ENCODE measurements at places on chromosomes 4 and X.

- no peak for DNase-seq
Measured at GRCh38 chr4:160831165-160831922, 1332.5 kb downstream of the FSTL5 start.

DNA sequence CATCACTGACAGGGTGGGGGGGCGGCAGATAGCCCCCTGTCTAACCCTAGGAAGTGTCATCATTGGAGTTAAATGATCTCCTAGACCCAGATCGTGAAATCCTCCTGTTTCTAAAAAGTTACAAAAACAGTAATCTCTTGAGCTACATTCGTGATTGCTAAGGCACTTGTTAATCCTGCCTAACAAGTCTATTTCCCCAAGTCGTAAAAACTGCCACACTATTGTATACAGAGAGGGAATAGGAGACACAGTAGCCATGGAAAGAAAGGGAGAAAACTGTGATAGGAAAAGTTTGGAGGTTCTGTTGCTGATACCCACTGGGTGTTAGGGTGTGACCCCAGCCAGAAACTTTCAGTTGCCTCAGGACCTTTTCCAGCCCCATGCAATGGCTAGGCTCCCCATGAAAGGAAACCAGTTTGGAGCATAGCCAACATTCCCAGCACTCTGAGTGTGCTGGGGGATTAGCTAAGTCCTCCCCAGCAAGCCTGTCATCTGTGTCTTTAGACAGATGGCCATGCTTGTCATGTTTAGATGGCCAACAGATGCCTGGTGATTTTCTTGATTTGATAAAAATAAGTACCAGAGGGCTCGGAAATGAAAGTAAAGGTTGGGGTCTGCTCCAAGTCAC lies 63.3 kb upstream of the ANXA10 start:
- DNase-seq, result no peak

DNA sequence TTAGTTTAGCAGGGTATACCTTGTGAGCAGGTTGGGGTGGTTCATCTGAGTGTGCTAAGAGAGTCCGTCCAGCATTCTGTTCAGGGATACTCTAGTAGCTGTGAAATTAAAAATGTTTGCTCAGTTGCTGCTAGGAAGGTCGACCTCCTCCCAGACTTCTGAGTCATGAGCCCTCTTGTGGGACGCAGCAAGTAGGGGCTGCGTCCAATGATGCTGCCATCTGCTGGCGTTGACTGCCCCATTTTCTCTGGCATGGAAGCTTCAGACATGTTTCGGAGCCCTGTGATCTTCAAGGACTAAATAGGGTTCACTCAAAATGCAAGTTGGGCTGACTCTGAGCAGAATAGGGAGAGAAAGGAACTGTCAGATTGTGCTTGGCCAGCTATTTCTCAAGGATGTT lies 201.0 kb upstream of the ARSJ start:
- DNase-seq, result peak; percentile 6

DNA sequence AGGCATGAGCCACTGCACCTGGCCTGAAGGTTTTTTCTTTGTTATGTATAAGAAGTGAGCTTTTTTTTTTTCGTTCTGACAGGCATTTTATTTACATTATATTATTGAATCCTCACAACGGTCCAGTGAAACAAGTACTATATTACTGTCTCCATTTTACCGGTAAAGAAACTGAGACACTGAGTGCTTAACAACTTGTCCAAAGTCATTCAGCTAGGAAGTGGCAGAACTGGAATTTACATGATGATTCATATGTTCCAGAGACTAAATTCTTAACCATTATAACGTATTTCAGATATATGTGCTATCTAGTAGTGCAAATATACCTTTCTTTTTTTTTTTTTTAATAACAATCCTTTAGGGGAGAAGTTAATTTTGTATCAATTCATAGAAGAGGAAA lies 18.4 kb upstream of the SLC6A14 start:
- no peak for DNase-seq

DNA sequence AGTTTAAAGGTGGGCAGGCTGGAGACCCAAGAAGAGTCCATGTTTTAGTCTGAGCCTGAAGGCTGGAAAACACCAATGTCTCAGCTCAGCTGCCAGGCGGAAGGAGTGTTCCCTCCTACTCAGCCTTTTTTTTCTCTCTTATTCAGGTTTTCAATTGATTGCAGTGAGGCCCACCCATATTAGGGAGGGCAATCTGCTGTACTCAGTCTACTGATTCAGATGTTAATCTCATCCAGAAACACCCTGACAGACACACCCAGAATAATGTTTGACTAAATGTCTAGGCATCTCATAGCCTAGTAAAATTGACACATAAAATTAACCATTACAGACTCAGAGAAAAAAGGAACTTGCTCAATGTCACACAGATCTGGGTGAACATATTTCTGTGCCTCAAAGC lies 347.1 kb downstream of the GBA3 start:
- DNase-seq, result no peak

- no peak for DNase-seq
Measured at GRCh38 chr4:109809655-109810054, 5.9 kb upstream of the GAR1 start.

DNA sequence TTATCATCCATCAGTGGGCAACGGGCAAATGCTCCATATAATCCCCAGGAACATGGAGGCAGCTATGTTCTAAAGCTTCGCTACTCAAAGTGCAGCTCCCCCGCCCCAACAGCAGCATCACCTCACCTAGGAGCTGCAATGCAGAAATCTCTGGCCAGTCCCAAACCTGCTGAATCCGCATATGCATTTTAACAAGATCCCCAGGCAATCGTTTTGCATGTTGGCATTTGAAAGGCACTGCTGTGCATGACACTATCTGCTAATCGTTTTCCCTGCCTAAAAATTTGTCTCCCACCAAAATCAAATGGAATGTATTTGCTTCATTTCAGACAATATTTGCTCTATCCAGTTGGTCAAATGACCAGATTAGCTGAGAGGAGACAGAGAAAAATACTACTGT lies 15.2 kb downstream of the ADGRG2 start:
- no peak for DNase-seq

- DNase-seq, result peak; percentile 45
Measured at GRCh38 chrX:121356139-121356849, 308.9 kb downstream of the GLUD2 start.

- DNase-seq, result peak; percentile 16
Measured at GRCh38 chr4:122716825-122717448, 15.6 kb upstream of the BBS12 start.

DNA sequence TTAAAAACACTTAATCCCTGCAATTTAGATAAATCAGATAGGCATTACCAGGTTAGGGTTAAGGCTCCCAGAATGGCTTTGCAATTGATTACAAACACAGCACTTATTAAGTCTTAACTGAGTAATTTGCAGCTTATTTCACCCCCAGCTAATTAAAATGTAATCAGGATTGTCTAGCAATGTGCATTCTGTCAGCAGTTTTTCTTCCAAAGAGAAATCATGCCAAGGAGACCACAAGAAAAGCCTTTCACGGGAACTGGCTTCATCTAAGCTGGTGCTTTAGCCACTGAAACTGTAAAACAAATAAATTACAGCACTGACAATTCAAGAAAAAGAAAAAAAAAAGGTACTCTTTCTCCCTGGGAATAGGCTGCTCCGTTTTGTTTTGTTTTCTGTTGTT lies 2.1 kb downstream of the ANOS1 start:
- no peak for DNase-seq

DNA sequence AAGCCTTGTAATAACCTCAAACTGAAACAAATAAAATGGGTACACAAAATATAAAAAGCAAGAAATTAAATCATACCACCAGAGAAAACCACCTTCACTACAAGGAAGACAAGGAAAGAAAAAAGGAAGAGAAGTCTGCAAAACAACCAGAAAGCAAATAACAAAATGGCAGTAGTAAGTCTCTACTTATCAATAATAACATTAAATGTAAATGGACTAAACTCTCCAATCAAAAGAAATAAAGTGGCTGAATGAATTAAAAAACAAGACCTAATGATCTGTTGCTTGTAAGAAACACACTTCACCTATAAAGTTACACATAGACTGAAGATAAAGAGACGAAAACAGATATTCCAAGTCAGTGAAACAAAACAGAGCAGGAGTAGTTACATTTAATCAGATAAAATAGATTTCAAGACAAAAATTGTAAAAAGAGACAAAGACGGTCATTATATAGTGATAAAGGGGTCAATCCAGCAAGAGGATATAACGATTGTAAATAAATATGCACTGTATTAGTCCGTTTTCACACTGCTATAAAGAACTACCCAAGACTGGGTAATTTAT lies 144.1 kb downstream of the MAB21L2 start:
- no peak for DNase-seq

DNA sequence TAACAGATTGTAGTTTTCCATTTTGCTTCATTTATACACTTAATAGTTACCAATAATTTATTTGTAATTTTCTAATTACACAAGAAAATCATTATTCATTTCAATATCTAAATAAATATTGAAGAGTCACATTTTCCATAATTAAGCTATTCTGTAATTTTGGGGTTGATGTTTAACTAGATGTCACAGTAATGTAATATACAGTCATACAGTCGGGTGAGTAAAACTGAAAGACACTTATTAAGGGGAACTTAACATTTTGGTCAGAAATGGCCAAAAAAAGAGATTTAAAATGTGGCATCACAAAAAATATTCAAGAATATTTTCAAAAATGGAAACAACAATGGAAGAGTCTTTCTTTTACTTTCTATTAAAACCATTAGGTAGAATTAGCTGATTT lies 1080.3 kb downstream of the ARAP2 start:
- DNase-seq, result no peak

DNA sequence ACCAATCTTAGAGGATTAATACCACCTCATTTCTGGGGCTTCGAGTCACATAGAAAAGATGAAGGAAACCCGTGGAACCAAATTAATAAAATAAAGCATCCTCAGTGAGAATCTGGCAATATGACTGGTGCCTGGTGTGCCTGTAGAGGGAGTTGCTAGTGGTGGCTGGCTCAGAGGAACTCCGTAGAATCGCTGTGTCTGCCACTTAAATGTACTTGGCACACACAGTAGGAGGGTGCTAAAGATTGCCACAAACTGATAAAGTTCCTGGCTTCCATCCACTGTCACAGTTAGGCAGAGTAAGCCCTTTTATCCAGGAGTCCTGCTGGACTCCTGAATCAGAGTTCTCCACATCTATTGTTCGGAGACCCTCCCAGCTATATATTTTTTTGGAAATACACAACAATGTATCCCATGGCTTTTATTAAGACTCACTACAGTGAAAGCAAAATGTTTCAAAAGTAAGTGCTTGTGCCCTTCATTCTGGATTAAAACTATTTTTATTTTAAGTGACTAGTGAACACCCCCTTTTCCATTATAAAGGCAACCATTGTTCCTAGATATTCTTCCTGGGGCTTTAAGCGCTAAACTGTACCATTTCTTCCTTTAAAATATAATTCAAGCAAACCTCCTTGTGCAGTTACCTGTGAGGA lies 56.6 kb downstream of the KIF4A start:
- no peak for DNase-seq

- peak; percentile 43 for DNase-seq
Measured at GRCh38 chrX:134604701-134605311, 53.5 kb downstream of the PLAC1 start.

DNA sequence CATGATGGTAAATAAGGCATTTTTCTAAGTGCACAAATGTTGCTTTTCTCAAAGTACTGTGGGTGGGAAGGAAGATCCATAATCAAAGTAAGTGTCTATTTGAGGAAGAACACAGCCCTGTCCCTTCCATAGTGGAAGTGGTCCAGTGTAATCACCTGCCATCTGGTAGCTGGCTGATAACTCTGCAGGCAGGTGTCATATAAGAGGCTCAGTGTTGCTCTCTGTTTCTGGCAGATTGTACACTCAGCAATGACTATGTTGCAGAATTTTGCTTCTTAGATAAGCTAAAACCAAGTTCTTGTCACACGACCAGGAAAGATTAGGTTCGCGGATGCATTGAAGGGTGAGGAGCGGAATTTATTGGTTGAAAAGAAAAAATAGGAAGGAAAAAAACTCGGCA lies 20.9 kb downstream of the SAGE1 start:
- no peak for DNase-seq

- DNase-seq, result no peak
Measured at GRCh38 chr4:80434238-80434637, 98.7 kb downstream of the CFAP299 start.

DNA sequence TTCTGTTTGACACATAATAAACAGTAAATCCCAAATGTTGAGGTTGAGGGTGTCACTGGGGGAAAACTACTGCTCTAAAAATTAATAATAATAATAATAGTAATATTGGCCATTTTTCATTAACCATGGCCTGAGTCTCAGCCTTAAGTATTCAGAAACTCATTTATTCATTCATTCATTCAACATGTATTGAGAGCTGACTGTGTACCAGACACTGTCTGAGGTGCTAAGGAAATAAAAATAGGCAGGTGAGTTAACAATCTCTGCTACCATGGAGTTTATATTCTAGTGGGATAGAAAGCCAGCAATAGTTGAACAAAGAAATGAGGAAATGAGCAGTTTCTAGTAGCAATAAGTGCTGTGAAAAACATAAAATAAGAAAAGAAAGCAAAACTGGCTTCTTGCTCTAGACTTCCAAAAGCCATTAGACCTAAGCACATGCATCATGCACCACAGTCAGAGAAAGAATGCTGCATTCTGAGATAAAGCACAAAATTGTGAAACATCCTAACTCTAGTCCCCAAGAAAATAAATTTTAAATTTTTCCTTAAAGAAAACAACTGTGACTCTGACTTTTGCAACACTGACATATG lies 278.7 kb downstream of the RCHY1 start:
- DNase-seq, result no peak

All from NCI-H1694 treated with DMSO at 0.1 percent for 48 hours (cell line).